CD4-positive, CD25-positive, alpha-beta regulatory T cell (primary cell): ENCODE measurements at places on chromosomes 12 and 14.

- no peaks in the 10 kb centered on the region for H3K36me3 ChIP-seq
- peaks cover 5% of the 10 kb centered on the region for H3K27me3 ChIP-seq
- peak; percentile 30 for DNase-seq
- no peak overlapping the region for H3K4me3 ChIP-seq
These were observed 2.1 kb upstream of the KRT72 start for GRCh38 chr12:52603314-52603713.

DNA sequence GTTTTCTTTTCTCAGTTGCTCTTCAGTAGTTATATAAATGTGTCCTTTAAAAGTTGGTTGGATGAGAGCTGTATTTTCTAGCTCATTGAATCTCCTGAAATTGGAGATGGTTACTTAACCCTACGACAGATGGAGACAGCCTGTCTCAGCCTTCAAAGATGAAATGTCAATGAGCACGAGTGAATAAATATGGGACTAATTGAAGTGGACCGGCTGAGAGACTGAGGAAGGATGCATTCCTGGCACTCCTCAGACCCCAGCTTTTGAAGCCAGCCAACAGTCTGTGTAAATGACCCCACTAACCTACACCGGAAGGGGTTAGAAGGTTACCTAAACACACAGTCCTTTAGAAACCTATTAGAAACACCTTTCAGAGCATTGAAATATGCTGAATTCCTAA, 46.6 kb downstream of the PDZRN4 start:
- H3K36me3 ChIP-seq: no peaks in the 10 kb centered on the region
- H3K27me3 ChIP-seq: no peaks in the 10 kb centered on the region
- H3K4me3 ChIP-seq: no peak overlapping the region
- no peak overlapping the region for H3K27ac ChIP-seq
- no peaks in the 10 kb centered on the region for H3K4me1 ChIP-seq
- no peak for DNase-seq

DNA sequence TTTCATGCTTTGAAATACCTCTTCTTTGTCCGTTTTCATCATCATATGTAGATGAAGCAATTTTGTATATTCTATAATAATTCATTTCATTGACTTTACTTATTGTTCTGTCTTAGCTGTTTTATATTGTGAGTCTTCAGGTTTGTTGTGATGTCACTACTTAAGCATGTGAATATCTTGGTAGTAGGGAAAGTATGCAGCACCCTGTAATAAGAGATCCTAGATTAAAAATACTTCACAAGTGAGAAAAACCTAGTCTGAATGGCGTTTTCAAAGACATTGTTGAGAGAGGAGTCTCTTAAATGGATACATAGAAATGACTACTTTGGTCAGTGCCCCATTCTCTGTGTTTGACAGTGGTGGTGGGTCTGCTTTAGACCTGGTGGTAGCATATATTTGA, 61.4 kb downstream of the SLC16A7 start:
- no peak overlapping the region for H3K4me3 ChIP-seq
- no peak for DNase-seq
- H3K27me3 ChIP-seq: no peaks in the 10 kb centered on the region
- no peaks in the 10 kb centered on the region for H3K36me3 ChIP-seq

GRCh38 chr12:129332286-129332685, 479.0 kb downstream of the GLT1D1 start:
- H3K27ac ChIP-seq: no peak overlapping the region
- no peak for DNase-seq
- H3K36me3 ChIP-seq: no peaks in the 10 kb centered on the region
- no peaks in the 10 kb centered on the region for H3K27me3 ChIP-seq

- peaks cover 21% of the 10 kb centered on the region for H3K4me1 ChIP-seq
- DNase-seq: no peak
These were observed 385.0 kb downstream of the ZFP36L1 start for GRCh38 chr14:68407825-68408224.

GRCh38 chr12:7709969-7710675, 1.1 kb upstream of the DPPA3 start:
- H3K27me3 ChIP-seq: no peaks in the 10 kb centered on the region
- no peaks in the 10 kb centered on the region for H3K4me1 ChIP-seq
- no peak for DNase-seq

GRCh38 chr12:52792185-52793029, 3.5 kb downstream of the KRT3 start:
- H3K36me3 ChIP-seq: no peaks in the 10 kb centered on the region
- no peak for DNase-seq
- H3K4me1 ChIP-seq: no peaks in the 10 kb centered on the region
- H3K27me3 ChIP-seq: no peaks in the 10 kb centered on the region
- no peak overlapping the region for H3K27ac ChIP-seq

- H3K27me3 ChIP-seq: peaks cover 11% of the 10 kb centered on the region
- no peak for DNase-seq
- no peaks in the 10 kb centered on the region for H3K36me3 ChIP-seq
- H3K4me1 ChIP-seq: no peaks in the 10 kb centered on the region
- no peak overlapping the region for H3K4me3 ChIP-seq
These were observed 5.0 kb downstream of the BEST3 start for GRCh38 chr12:69694123-69694522.

DNA sequence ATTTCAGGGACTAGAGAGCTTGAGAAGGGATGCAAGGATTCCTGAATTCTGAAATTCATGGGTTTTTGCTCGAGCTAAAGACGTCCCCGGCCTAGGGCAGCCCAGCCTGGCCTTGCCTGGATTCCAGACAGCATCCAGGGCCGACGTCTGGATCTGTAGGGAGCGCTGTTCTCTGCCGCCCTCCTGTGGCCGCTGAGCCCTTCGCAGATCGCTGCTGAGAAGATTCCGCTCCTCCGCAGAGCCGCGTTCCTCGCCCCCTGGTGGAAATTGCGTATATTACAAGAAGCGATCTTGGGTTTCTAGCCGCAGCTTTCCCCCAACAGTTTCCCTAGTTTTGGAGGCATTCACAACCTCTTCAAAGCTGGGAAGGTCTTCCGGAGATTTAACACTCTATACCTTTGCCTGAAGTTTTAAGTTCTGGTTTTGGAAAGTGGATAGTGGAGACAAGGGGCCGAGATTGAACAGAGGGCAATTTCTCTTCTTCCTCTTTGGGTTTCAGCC, 5.1 kb downstream of the CISTR start:
- no peak overlapping the region for H3K27ac ChIP-seq
- H3K27me3 ChIP-seq: peaks cover 41% of the 10 kb centered on the region
- H3K4me3 ChIP-seq: peak overlapping the region; percentile 62
- DNase-seq: peak; percentile 83
- peaks cover 38% of the 10 kb centered on the region for H3K4me1 ChIP-seq

DNA sequence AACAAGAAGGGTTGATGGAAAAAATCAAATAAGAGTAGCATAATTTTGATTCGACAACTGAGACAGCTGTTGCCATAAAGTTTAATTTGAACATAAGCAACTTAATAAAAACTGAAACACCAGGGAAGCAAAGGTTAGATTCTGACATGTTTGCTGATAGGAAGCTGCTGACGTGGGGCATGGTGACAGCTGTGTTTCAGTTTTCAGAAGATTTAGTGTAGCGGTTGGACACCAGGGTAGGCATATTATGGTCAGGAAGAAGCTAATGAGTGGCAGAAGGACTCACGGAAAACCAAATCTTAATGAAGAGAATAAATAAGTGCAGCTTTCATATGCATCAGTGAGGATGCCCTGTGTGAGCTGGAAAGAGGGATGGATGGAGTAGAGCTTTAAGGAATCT, 336.7 kb upstream of the RPL10L start:
- H3K27me3 ChIP-seq: no peaks in the 10 kb centered on the region
- no peak overlapping the region for H3K27ac ChIP-seq
- DNase-seq: no peak

DNA sequence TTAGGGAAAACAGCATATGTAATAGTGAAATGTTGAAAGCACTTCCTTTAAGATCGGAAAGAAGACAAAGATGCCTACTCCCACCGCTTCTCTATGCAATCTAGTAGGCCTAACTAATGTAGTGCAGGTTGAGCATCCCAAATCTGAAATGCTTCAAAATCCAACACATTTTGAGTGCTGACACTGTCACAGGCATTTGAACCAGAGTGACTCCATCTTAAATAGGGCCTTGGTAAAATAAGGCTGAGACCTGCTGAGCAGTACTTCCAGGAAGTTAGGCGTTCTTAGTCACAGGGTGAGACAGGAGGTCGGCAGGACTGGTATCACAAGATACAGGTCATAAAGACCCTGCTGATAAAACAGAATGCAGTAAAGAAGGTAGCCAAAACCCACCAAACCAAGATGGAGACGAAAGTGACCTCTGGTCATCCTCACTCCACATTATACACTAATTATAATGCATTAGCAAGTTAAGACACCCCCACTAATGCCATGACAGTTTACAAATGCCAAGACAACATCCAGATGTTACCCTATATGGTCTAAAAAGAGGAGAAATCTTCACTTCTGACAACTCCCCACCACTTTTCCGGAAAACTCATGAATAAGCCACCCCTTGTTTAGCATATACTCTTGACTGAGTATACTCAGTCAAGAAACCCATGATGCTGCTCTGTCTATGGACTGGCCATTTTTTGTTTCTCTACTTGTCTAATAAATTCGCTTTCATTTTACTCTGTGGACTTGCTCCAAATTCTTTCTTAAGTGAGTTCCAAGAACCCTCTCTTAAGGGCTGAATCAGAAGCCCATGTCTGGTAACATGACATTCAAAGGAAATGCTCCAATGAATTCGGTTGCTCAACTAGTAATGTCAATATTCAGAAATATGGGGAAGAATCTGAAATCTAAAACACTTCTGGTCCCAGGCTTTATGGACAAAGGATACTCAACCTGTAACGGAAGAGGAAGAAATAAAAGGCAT, 47.1 kb upstream of the MTERF2 start:
- H3K4me3 ChIP-seq: no peak overlapping the region
- H3K36me3 ChIP-seq: no peaks in the 10 kb centered on the region
- peaks cover 20% of the 10 kb centered on the region for H3K4me1 ChIP-seq

GRCh38 chr12:48069241-48069640, 36.6 kb downstream of the SENP1 start:
- no peaks in the 10 kb centered on the region for H3K27me3 ChIP-seq
- H3K4me1 ChIP-seq: no peaks in the 10 kb centered on the region
- H3K27ac ChIP-seq: no peak overlapping the region
- DNase-seq: no peak
- no peak overlapping the region for H3K4me3 ChIP-seq
- H3K36me3 ChIP-seq: peaks cover 81% of the 10 kb centered on the region

- H3K27me3 ChIP-seq: no peaks in the 10 kb centered on the region
- H3K27ac ChIP-seq: no peak overlapping the region
- H3K4me3 ChIP-seq: no peak overlapping the region
These were observed 32.6 kb downstream of the ITPR2 start for GRCh38 chr12:26800347-26800746.

DNA sequence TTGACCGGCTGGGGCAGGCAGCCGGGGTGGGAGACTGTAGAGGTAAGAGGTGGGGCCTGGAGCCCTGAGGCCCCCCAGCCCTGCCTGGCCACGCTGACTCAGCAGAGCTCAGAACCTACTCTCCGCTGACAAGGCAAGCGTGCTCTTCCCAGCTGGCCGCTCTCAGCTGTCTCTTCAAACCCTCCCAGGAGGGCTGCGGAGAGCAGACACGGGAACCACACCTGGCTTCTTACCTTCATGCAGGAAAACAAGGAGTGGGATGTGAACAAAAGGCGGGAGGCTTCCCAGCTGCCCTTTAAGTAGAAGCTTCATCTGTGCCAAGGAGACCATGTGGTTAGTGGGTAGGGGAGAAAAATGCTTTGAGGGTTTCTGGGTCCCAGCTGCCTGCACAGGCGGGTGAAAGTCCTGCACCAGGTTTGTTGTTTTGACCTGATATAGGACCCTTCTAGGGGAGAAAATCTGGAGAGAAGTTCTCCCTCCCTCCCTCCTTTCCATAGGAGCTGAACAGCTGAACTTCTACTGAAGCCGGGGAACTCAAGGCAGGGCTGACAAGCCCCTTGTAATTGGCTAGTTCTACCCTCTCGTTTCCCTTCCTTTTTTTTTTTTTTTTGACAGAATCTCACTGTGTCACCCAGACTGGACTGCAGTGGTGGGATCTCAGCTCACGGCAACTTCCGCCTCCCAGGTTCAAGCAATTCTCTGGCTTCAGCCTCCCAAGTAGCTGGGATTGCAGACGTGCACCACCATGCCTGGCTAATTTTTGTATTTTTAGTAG, 12.8 kb upstream of the TESC start:
- no peaks in the 10 kb centered on the region for H3K36me3 ChIP-seq
- H3K27me3 ChIP-seq: no peaks in the 10 kb centered on the region
- H3K27ac ChIP-seq: no peak overlapping the region
- no peak for DNase-seq
- H3K4me1 ChIP-seq: no peaks in the 10 kb centered on the region

GRCh38 chr12:46548605-46549071, 176.1 kb upstream of the SLC38A2 start:
- H3K4me3 ChIP-seq: no peak overlapping the region
- no peak for DNase-seq
- H3K36me3 ChIP-seq: no peaks in the 10 kb centered on the region
- H3K27me3 ChIP-seq: no peaks in the 10 kb centered on the region
- H3K4me1 ChIP-seq: peaks cover 18% of the 10 kb centered on the region
- H3K27ac ChIP-seq: no peak overlapping the region

DNA sequence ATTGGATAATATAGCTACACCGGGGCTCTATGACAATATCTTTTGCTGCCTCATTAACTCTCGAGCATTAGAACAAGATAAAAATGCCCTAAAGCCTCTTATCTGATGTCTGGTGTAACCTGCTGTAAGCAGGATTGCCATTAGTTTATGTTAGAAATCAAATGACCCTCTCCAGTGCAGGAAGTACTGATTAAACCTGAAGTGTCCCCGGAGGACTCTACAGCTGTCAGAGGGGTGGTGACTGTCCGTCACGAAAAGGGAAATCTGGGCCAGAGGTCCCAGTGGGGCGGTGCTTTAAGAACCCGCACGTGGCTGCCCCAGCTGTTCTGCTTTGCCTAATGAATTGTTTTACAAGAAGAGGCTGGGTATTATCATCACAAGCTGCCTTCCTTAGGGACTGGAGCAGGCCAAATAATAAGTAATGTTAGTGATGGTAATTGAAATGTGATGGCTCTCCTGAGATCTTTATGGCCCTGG, 55.7 kb downstream of the LIN52 start:
- no peak overlapping the region for H3K27ac ChIP-seq
- H3K4me3 ChIP-seq: no peak overlapping the region
- H3K27me3 ChIP-seq: no peaks in the 10 kb centered on the region
- no peaks in the 10 kb centered on the region for H3K36me3 ChIP-seq

- no peaks in the 10 kb centered on the region for H3K4me1 ChIP-seq
- H3K27me3 ChIP-seq: no peaks in the 10 kb centered on the region
- H3K4me3 ChIP-seq: no peak overlapping the region
- H3K36me3 ChIP-seq: no peaks in the 10 kb centered on the region
These were observed 187.1 kb upstream of the FAR2 start for GRCh38 chr12:28961948-28962384.

DNA sequence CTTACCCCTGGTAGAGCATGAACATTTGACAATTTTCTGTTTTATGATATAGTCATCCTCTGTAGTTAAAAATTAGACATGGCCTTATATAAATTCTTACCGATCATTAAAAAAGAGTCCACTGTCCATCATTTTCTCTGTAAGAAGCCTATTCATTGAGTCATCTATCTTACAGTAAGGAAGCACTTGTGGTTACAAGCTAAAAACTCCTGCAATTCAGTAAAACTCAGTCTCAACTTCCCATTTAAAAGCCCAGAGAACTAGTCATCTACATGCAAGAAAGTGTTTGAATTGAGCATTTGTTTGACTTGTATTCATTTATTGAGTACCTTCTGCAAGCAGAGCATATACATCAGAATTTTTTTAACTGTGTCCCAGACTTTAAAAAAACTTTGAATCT, 63.3 kb downstream of the GTF2A1 start:
- H3K4me3 ChIP-seq: no peak overlapping the region
- H3K27ac ChIP-seq: no peak overlapping the region
- no peaks in the 10 kb centered on the region for H3K36me3 ChIP-seq
